ENCODE measurements at places on chromosomes 16 and 17.

- no peak for DNase-seq
These were observed 241.9 kb downstream of the SLC39A11 start for GRCh38 chr17:72850410-72851118.

DNA sequence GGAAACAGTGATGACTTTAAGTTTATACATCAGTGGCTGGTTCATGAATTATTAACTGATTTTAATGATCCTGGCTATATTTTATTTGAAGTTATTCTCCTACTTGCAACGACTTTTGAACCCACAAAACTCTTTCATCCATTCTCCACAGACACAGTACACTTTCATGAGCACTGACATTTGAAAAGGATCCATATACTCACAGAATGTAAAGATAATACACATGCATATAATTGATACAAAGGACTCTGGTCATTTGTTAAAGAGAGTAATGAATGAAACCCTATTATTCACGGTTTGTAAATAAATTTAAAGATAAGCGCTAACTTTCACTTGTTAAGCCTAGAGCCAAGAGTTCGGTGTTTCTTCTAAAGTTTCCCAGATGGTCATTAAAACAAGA, 3.3 kb downstream of the TOX3 start:
- DNase-seq, result no peak

DNA sequence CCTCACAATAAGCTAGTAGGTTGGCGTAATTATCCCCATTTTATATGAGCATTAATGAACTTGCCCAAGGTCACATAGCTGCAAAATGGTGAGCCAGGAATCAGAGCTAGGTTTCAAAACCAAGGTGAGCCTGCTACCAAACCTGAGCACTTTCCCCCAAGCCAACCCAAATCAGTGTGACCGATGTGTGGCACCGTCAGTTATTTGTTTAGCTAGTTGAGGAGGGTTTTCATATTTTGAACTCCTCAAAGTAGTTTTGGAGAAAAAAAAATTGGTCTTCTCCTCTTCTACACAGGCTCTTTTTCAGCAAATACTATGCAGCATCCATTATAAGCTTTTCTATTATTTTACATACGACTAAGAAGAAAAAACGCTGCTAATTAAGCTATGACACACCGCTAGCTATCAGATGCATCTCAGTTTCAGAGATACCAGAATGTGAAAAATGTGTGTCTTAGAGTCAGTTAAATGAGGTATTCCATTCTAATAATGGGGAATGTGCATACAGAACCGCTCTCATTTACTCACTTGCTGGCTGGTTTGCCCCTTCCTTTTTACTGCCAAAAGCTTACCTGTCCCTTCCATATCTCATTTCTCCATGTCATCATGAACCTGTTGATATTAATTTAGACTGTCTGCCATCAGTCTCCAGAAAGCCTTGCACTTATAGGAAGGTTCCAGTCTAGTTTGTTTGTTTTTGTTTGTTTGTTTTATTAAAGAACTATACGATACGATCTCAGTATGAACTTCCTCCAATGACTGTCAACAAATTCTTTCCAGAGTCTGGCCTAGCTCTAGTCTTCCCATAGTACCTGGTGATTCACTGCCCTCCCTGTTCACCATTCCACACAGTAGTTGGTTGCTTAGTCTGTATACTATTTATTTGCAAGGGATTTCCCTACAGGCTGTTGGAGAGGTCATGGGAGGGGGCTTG, 2.2 kb upstream of the TBX4 start:
- no peak for DNase-seq

DNA sequence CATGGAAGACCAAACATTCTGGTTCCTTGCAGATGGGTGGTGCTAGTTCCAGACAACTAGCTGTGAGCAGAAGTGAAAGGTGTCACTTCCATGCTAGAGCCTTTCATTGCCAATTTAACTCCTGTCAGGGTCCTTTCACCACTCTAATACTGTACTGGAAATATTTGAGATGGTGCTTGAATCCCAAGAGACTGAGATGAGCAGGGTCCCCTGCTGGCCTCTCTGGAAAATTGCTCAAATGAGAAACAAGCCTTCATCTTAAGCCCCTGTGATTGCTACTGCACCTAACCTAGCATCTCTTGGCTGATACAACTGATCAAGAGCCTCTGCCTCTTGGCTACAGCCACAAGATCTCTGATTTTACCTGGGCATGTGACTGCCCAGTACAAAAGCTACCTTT, 7.4 kb upstream of the VAC14 start:
- no peak for DNase-seq

DNA sequence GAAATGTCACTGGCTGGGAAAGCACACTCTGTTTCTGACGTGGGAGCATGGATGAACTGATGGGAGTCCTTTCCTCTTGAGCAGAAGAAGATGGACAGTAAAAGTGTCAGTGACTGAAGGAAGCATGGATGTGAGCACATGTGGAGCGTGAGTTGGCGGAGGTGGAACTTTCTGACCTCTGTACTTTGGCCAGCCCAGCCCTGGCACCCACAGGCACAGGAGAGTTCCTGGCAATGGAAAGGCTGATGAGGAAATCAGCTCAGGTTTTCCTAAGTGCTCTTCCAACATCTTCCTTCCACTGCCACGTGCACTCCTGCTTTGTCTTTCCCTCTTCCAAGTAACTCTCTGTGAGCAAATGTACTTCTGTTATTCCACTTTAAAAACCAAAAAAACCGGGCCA, 276.8 kb downstream of the NTN1 start:
- no peak for DNase-seq

DNA sequence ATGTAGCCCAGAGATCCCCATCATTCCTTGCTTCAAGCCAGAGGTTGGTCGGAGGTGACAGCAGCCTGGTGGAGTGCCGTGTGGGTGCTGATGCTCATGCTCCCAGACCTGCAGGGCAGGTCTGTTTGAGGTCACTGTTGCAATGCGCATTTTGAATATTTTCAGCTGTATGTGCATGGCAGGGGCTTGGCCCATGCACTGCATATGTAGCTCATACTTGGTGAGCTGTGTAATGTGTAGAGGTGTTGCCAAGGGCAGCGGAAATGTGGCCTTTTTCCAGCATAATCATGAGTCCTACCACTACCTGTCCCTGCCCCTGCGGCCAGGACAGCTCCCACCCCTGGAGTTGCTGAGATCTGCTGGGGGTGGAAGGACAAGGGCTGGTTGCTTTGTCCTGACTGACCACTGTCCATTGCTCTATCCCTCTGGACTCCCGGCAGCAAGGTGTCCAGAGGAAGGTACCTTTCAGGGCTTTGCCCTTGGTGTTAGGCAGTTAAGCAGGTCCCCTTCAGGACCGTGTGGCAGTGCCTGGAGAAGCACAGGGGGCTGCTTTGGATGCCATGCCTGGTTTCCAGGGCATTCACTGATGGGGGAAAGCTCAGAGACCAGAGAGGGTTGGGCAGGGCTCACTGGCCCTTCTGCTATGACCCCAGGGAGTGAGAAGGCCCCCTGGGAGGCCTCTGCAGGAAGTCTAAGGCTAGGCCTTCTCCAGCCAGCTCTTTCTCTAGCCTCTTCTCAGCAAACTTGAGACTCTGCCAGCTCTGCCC, 215.2 kb downstream of the NTN1 start:
- no peak for DNase-seq
